ENCODE measurements at places on chromosomes 1 and 21. TPM values are rescaled to one million over a fixed set of nuclear protein-coding genes. Genes with fewer than 3 reads are reported as not detected.
A peak's percentile ranks its signal among the peaks of the same experiment; 100 is the strongest.

FNDC5 gene
- 2.6 TPM for total RNA-seq

BLACAT1 gene
- 0.31 TPM for total RNA-seq

C1orf210 gene
- not detected for total RNA-seq

ANGPTL3 gene
- not detected for total RNA-seq

TMPRSS3 gene
- total RNA-seq: not detected

CD101 gene
- total RNA-seq: not detected

- DNase-seq: no peak
- no peaks in the 10 kb centered on the region for H3K36me3 ChIP-seq
- peak overlapping the region; percentile 29 for H3K27ac ChIP-seq
- H3K4me1 ChIP-seq: peaks cover 34% of the 10 kb centered on the region
- no peaks in the 10 kb centered on the region for H3K27me3 ChIP-seq
These were observed 2.3 kb downstream of the TENT5C start for GRCh38 chr1:117608115-117608615.

GRCh38 chr21:37009740-37010341, 3.3 kb downstream of the RIPPLY3 start:
- H3K4me3 ChIP-seq: peak overlapping the region; percentile 33
- DNase-seq: peak; percentile 71
- no peaks in the 10 kb centered on the region for H3K36me3 ChIP-seq
- H3K27ac ChIP-seq: peak overlapping the region; percentile 70
- no peaks in the 10 kb centered on the region for H3K4me1 ChIP-seq

DNA sequence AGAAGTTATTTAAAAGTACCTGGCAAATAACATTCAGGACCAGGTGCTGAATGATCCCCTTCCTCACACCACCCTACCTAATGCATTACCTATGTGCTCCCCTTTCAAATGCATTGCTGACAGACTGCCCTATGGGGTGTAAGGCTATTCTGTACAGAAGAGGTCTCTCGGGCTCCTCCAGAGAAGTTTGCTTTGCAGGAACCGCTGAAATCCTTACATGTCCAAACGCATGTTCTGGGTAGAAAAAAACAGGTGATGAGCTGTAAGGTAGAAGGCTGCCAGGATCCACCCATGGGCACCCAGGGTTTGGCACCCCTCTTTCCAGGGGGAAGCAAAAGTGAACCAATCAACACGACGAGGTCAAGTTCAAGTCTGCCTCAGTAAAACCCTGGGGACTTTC, 58.3 kb upstream of the TARBP1 start:
- H3K36me3 ChIP-seq: no peaks in the 10 kb centered on the region
- H3K27me3 ChIP-seq: no peaks in the 10 kb centered on the region
- H3K4me1 ChIP-seq: no peaks in the 10 kb centered on the region
- no peak for DNase-seq
- no peak overlapping the region for H3K4me3 ChIP-seq

DNA sequence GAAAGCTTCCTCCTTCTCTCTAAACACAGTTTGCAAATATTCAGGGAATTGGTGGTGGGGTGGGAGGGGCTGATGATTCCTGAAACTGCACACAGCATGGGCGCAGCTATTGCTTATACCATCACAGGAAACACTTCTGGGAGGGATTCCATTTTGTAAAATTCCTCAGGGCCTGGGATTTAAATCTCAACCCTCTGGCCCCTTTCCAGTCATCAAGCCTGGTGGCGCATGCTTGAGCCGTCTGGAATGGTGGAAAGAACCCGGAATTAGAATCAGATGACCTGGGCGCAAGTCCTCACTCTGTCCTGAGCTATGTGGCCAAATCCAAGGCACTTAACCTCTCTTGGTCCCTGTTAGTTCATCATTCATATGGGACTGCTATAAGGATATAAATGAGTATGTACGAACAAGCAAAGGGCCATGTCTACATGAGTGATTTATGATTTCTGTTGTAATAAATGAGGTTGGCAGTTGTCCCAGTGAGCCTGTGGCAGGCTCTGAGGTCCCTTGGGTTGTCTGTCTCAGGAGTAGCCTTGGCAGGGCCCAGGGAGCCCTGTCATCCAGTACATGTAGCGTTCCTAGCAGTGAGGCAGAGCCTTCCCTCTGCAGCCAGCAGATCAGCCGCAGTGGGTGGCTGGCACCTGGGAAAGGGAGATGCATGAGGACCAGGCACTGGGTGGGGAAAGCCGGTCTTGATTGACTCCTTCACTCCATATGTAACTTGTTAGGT, 72.0 kb downstream of the MAN1C1 start:
- no peak for DNase-seq
- H3K27ac ChIP-seq: no peak overlapping the region
- no peaks in the 10 kb centered on the region for H3K27me3 ChIP-seq

DNA sequence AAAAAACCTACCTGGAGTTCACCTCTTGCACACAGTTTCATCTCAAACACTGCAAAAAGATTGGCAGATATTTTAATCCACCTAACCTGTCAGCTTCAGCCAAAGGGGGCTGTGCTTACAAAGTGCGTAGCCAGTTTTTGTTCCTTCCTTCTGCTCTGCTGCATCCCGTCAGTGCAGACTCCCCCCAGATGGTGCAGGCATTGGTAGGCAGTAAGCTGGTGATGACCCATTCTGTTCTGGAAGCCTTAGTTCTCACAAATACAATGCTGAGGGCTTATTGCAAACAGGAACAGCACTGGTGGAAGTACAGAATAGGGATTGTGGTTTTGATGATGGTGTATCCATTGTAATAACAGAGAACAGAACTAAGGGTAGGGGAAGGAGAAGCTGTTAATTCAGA, 239.5 kb downstream of the RYR2 start:
- no peak overlapping the region for H3K27ac ChIP-seq
- H3K36me3 ChIP-seq: no peaks in the 10 kb centered on the region
- H3K27me3 ChIP-seq: no peaks in the 10 kb centered on the region
- no peak for DNase-seq
- no peaks in the 10 kb centered on the region for H3K4me1 ChIP-seq

DNA sequence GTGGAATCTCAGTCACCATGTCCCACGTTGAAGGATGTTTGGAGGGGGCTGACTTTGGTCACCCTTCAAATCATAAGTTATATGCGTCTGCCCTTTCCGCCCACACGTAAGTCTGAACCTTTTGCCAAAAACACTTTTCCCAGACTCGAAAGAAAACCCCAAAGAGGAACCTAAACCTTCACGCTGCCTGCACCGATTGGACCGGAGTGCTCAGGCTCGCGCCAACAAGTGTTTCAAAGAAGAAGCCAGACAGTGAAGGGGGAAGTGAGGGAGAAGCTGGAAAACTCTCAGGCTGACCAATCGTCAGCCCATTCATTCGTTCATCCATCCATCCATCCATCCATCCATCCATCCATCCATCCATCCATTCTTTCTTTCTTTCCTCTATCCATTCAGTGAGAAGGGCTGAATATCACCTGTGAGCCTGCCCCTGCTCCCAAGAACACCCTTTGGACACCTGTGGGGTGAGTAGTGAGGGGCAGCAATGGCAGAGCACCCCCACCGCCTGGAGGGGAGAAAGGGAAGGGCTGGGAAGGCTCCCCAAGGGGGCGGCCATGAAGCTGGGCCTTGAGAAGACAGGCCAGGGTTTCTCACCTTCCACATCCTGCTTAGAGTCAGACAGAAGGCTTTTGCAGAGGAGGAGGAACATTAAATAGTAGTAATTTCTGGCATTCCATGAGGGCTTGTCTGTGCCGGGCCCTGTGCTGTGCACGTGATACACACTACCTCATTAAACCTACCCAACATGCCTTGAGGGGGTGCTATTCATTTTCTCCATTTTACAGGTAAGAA, 27.1 kb upstream of the RUNX3 start:
- H3K27ac ChIP-seq: no peak overlapping the region
- no peak for DNase-seq
- H3K4me1 ChIP-seq: no peaks in the 10 kb centered on the region

DNA sequence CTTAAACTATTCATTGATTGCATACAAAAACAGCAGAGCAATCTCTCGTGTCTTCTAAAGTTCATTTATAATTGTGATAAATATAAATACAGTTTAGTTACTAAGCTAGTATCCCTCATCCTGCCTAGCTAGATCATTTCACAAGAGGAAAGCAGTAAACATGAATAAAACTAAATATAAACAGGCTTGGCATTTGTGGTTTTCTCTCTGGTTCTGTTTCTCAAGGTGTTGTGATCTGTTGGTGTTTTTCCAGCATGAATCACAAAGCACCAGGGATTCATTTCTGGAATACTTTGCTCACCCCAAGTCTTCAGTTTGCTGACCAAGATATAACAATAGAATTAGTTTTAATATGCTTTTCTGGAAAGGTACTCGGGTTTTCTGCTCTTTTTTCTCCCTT, 32.7 kb upstream of the GLIS1 start:
- no peaks in the 10 kb centered on the region for H3K27me3 ChIP-seq
- no peaks in the 10 kb centered on the region for H3K4me1 ChIP-seq
- no peak overlapping the region for H3K4me3 ChIP-seq
- H3K27ac ChIP-seq: no peak overlapping the region

DNA sequence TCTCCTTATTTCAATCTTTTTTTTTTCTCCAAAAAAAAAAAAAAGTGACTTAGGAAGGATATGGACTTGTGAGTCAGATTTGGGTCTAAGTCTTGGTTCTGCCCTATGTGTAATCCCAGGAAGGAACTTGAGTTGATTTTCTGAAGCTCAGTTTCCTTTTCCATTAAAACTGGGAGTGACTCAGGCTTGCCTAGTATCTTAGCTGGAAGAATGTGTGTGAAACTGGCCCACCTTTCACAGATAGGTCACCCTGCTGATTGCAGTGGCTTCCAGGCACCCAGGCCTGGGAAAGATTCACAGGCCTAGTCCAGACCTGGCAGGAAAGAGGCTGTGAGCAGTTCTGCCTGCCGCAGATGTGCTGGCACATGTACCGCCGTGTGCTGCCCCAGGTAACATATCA, 218.3 kb upstream of the HOOK1 start:
- no peaks in the 10 kb centered on the region for H3K27me3 ChIP-seq
- no peaks in the 10 kb centered on the region for H3K4me1 ChIP-seq
- no peak for DNase-seq

- DNase-seq: no peak
- no peaks in the 10 kb centered on the region for H3K4me1 ChIP-seq
- H3K27ac ChIP-seq: no peak overlapping the region
- H3K36me3 ChIP-seq: no peaks in the 10 kb centered on the region
- no peak overlapping the region for H3K4me3 ChIP-seq
These were observed 73.4 kb downstream of the BACE2 start for GRCh38 chr21:41241341-41241740.

DNA sequence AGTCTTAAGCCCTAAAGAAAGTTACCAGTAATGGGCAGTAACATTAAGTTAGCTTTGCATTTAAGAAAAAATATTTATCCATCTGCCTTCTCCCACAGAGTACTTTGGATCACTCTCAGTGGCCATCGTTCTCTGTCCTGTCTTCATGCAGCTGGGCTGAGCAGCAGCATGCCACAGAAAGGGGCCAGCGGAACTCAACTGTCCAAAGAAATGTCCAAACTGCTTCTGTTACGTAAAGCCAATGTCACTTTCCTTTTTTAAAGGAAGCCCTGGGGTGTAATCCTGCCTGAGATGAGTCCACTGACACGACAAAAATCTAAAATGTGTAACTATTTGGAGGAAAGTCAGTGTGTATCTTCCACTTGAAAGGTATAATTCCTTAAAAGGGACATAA, 291.6 kb downstream of the SMYD3 start:
- no peak overlapping the region for H3K27ac ChIP-seq
- DNase-seq: no peak
- H3K4me1 ChIP-seq: no peaks in the 10 kb centered on the region
- no peaks in the 10 kb centered on the region for H3K36me3 ChIP-seq
- H3K4me3 ChIP-seq: no peak overlapping the region

- no peak overlapping the region for H3K27ac ChIP-seq
- DNase-seq: no peak
- H3K27me3 ChIP-seq: no peaks in the 10 kb centered on the region
- H3K4me1 ChIP-seq: no peaks in the 10 kb centered on the region
- no peaks in the 10 kb centered on the region for H3K36me3 ChIP-seq
These were observed 144.6 kb downstream of the NFIA start for GRCh38 chr1:61226791-61227567.

DNA sequence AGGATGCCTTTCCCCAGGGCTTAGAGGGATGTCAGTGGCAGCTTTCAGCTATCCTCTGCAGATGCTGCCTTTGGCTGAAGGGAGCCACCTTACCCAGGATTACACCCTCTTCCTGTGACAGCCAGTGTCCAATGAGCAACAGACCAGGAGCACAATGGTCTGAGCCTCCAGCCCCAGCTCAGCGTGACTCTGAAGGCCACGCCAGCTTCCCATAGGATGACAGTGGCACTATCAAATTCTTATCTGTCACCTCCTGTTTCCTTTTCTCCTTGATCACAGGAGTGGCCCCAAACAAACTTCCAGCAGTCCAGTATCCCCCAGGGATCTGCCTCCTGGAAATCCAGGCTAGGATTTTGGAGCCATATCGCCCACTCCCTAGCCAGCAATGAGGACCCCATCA, 226.9 kb downstream of the SETD4 start:
- H3K27ac ChIP-seq: no peak overlapping the region
- H3K36me3 ChIP-seq: no peaks in the 10 kb centered on the region
- H3K4me1 ChIP-seq: no peaks in the 10 kb centered on the region
- no peak overlapping the region for H3K4me3 ChIP-seq
- DNase-seq: no peak

DNA sequence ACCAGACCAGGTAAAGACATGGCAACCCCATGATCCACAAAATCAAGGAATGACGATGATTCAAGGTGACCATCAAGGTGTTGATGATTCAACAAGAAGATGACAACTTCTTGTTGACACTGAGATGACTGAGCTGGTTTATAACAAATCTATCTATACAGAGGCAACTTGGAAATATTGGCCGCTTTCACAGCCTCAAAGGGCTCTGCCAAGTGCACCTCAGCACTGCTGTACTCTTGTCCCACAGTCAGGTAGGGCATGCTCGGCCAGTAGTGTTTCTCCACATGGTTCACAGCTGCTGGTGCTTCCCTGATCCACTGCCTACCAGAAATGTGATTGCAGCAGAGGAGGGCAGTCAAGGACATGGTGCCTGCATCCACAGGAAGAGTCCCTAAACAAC, 125.2 kb upstream of the SYT6 start:
- H3K4me3 ChIP-seq: no peak overlapping the region
- no peaks in the 10 kb centered on the region for H3K36me3 ChIP-seq
- no peak overlapping the region for H3K27ac ChIP-seq
- peaks cover 2% of the 10 kb centered on the region for H3K27me3 ChIP-seq

- H3K27ac ChIP-seq: no peak overlapping the region
- no peak overlapping the region for H3K4me3 ChIP-seq
- H3K4me1 ChIP-seq: no peaks in the 10 kb centered on the region
- no peaks in the 10 kb centered on the region for H3K36me3 ChIP-seq
These were observed 72.9 kb downstream of the ITPKB start for GRCh38 chr1:226666164-226666506.

GRCh38 chr1:42964044-42964812, 5.6 kb upstream of the SLC2A1 start:
- no peak for DNase-seq
- H3K4me3 ChIP-seq: no peak overlapping the region
- peaks cover 2% of the 10 kb centered on the region for H3K36me3 ChIP-seq
- peaks cover 28% of the 10 kb centered on the region for H3K4me1 ChIP-seq
- H3K27me3 ChIP-seq: no peaks in the 10 kb centered on the region

- H3K36me3 ChIP-seq: no peaks in the 10 kb centered on the region
- H3K27me3 ChIP-seq: no peaks in the 10 kb centered on the region
- DNase-seq: no peak
- no peaks in the 10 kb centered on the region for H3K4me1 ChIP-seq
- no peak overlapping the region for H3K4me3 ChIP-seq
These were observed 200.1 kb downstream of the AMY1C start for GRCh38 chr1:103949779-103950178.

- H3K36me3 ChIP-seq: no peaks in the 10 kb centered on the region
- DNase-seq: no peak
- no peak overlapping the region for H3K27ac ChIP-seq
- no peaks in the 10 kb centered on the region for H3K27me3 ChIP-seq
- no peak overlapping the region for H3K4me3 ChIP-seq
- H3K4me1 ChIP-seq: no peaks in the 10 kb centered on the region
These were observed 155.0 kb downstream of the KCNH1 start for GRCh38 chr1:210978974-210979354.

GRCh38 chr1:92475029-92475428, 11.7 kb downstream of the GFI1 start:
- H3K27me3 ChIP-seq: no peaks in the 10 kb centered on the region
- no peaks in the 10 kb centered on the region for H3K36me3 ChIP-seq
- DNase-seq: no peak

Measured in Panc1 (cell line).